ENCODE measurements at places on chromosomes 7 and 10.

DNA sequence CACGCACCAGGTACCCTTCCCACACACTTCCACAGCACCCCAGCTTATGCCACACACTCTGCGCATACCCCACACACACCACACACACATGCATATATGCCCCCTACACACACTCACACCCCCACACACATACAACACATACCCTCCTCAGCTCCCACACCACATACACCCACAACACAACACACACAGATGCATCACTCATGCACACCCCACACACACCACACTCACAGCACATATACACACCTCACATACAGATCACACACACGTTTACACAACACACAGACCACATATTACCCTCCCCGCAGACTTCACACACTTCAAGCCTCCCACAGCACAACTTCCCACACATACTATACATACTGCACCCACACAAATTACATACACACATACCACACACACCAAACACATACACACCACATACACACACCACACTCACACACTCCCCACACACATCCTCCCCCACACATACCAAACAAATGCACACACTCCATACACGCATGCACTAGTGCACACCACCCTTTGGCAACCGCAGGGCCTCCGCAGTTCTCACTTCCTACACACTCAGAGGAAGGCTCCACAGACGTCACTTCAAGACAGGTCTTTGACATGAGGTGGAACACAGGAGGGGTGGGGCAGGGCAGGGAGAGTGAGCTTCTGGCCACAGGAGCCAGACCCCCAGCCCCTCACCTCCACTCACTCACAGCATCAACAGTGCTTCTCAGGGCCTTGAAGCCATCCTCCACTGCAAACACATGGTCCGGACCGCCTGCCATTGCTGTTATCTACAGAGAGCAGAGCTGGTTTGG, 18.5 kb upstream of the ANTXRL start:
- H3K27ac ChIP-seq, result no peak overlapping the region
- H3K4me1 ChIP-seq, result no peaks in the 10 kb centered on the region
- no peak overlapping the region for H3K4me3 ChIP-seq
- no peak for DNase-seq
- no peaks in the 10 kb centered on the region for H3K27me3 ChIP-seq

DNA sequence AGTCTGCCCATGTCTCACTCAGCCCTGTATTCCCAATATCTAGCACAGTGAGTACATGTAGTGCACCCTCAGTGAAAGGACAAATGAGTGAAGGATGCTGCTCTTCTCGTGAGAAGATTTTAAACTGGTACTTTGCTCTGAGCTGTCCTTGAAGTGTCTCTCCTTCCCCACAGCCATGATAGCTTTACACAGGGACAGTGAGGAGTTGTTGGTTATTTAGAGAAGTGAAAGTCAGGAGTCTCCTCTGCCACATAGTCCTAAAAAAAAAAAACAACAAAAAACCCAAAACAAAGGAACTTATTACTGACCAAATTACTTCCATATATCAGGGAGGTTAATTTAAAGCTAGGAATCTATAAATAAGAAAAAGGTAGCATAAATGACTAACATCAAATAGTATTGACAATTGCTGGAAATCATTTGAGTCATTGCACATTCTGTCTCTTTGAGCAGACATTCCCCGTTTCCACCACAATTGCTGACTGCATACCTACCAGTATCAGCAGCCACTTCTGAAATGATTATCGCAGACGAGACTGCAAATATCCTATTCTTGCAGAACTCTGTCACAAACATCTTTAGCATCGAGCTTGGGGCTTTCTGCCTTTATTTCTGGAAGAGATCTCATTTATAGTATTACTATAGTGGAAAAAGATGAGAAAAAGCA, 202.1 kb downstream of the PTEN start:
- no peaks in the 10 kb centered on the region for H3K36me3 ChIP-seq
- H3K4me3 ChIP-seq, result no peak overlapping the region
- no peak for DNase-seq
- no peaks in the 10 kb centered on the region for H3K4me1 ChIP-seq
- no peaks in the 10 kb centered on the region for H3K27me3 ChIP-seq
- H3K27ac ChIP-seq, result no peak overlapping the region

DNA sequence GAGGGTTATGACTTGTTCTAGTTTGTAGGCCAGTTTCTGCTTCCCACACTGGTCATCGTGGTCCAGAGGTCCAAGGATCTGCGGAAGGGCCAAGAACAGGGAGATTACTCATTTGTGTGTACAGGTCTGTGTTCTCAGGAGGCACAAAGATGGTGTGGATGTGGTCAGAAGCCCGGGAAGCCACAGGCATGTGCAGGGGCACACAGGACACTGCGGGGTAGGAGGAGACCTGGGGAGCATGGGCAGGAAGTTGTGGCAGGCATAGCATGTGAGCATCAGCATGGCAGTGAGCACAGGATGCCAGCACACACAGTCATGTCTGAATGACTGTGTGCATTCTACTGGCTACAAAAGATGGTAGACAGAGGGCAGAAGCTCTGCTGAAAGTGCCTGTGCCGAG, 445.8 kb downstream of the PLXNA4 start:
- no peaks in the 10 kb centered on the region for H3K36me3 ChIP-seq
- no peak overlapping the region for H3K4me3 ChIP-seq
- no peaks in the 10 kb centered on the region for H3K27me3 ChIP-seq
- DNase-seq, result no peak
- no peak overlapping the region for H3K27ac ChIP-seq
- H3K4me1 ChIP-seq, result peaks cover 12% of the 10 kb centered on the region

DNA sequence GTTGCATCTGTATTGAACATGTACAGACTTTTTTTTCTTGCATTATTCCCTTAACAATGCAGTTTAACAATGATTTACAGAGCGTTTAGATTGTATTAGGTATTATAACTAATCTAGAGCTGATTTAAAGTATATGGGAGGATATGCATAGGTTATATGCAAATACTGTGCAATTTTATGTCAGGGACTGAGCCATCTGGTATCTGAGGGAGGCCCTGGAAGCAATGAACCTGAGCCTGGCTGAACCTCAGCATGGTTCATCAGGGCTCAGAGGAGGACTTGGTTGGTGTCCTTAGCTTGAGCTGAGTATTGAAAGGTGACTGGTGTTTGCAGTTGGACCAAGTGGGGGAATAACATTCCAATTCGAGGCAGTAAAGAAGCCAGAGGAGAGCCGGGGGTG, 4.8 kb downstream of the ADCK2 start:
- H3K27me3 ChIP-seq, result no peaks in the 10 kb centered on the region
- H3K4me1 ChIP-seq, result peaks cover 13% of the 10 kb centered on the region
- no peak overlapping the region for H3K27ac ChIP-seq
- H3K4me3 ChIP-seq, result no peak overlapping the region
- no peak for DNase-seq
- peaks cover 3% of the 10 kb centered on the region for H3K36me3 ChIP-seq

DNA sequence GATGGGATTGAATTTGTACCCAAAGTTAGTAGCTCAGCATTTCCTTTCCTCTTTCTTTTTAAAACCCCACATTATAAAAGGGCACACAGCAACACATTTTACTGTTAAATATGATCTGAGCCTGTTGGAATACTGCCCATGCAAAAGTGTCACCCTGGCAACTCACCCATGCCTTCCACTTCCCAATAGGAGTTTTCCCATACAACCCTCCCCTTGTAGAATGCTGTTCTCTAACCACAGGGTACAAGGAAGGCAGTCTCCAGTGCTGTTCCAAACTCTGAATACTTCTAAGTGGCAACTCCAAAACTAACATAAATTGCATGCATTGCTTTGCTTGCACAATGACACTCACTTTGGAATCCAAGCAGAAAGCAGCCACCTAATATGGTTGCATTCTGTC, 60.8 kb downstream of the NRCAM start:
- no peak overlapping the region for H3K27ac ChIP-seq
- no peaks in the 10 kb centered on the region for H3K4me1 ChIP-seq
- H3K36me3 ChIP-seq, result no peaks in the 10 kb centered on the region
- no peaks in the 10 kb centered on the region for H3K27me3 ChIP-seq
- DNase-seq, result no peak

DNA sequence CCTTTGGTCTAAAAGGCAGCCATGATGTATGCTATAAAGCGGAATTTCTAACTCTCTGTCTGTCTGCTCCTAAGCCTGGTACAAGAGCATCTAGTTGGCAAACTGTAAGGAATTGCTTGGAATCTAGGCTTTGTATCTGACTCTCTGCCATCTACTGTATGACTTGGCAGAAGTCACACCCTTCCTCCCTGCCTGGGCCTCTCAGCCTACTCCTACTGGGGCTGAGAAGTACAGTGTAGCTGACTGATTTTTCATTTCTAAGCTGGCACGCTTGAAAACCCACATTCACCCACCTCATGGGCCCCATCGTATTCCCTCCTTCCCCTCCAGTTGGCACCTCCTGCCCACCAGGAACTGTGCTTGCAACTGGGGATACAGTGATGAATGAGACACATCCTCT, 435.2 kb downstream of the PLXNA4 start:
- no peaks in the 10 kb centered on the region for H3K27me3 ChIP-seq
- no peak for DNase-seq
- no peak overlapping the region for H3K27ac ChIP-seq
- H3K36me3 ChIP-seq, result no peaks in the 10 kb centered on the region
- no peak overlapping the region for H3K4me3 ChIP-seq

DNA sequence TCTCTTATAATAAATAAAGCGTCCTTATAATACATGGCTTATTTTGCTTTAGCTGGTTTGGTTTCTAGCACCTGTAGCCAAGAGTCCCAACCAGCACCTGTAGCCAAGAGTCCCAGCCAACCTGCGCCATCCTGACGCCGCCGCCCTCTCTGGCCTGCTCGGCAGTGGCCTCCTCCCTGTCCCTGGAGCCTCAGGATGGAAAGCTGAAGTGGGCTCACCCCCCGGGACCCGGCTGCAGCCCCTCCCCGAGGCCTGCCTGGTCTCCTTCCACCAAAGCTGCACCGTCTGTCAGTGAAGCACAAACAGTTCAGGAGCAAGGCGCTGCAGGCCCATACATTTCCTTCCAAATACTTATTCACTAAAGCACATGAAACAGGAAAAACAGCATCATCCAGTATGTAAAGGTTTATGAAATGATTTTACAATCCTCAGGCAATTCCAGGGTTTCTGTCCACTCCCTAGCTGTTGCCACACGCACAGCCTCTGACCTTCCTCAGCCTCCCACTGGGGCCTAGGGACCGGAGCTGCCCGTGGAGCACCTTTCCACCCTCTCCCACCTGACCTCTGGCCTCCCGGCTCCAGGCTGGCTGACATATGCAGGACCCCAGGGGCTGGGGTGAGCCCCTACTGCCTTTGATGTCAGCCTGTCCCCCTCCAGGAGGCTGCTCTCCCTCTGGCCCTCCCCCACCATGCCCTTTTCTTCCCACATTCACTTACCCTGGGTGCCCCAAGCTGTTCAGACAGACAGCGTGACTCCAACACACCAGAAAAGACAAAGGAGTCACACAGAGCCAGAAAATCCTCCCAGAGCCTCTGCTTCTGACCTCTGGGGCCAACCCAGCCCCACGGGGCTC, 149.6 kb upstream of the PPP2R2D start:
- no peak for DNase-seq
- H3K36me3 ChIP-seq, result no peaks in the 10 kb centered on the region
- H3K4me3 ChIP-seq, result no peak overlapping the region
- H3K27me3 ChIP-seq, result no peaks in the 10 kb centered on the region

DNA sequence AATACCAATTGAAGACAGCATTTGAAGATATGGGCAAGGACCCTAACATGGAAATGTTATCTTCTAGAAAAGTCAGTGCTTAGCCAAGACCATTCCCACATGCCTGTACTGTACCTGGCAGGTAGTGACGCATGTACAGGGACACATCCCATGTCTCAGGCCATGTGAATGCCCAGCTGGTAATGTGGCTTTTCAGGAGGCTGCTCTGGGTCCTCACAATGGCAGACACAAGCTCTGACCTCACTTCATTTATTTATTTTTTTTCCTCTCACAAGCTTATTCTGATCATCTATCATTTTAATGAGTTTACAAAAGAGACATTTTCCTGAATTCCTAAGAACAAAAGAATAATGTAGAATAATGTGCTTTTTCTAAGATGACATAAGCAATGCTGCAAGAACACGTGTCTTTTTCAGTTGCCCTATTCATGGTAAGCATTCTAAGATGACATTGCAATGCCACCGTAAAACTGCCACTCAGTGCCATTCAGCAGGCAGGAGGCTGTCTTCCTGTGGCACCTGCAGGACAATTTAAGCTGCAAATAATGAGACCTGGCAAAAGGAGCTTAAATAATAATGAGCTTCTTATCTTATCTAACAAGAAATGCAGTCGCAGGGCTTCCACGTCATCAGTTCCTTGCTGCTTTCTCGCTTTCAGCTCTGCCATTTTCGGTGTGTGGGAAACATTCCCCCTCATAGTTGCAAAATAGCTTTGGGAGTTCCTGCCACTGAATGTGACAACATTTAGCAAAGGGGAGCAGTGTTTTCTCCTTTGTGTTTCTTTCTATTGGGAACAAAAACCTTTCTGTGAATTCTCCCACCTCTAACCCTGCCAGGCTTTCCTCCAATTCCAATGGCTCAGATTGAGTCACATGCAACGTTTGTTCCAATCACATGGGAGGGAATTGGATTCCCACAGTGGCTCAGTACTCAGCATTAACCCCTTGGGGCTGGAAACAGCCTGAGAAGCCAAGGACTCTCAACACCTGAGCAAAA, 113.0 kb downstream of the SEC23IP start:
- H3K36me3 ChIP-seq, result no peaks in the 10 kb centered on the region
- H3K4me1 ChIP-seq, result no peaks in the 10 kb centered on the region
- H3K4me3 ChIP-seq, result no peak overlapping the region

DNA sequence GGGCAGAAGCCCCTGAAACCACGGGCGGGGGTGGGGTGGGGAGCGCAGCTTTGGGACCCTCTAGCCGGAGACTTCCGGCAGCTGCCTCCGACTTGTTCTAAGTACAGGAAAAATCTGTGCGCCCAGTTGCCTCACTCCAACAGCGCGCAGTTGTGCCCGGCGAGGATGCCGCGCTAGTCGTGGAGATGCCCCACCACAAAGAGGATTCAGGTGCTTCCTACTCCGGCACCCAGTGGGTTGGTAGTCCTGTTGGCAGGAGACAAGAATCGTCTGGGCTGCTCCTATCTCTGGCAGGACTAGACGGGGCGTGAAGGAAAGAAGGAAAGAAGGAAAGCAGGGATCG, 465 bp upstream of the NPY start:
- no peak overlapping the region for H3K4me3 ChIP-seq
- H3K27ac ChIP-seq, result no peak overlapping the region
- no peak for DNase-seq
- peaks cover 59% of the 10 kb centered on the region for H3K27me3 ChIP-seq
- no peaks in the 10 kb centered on the region for H3K4me1 ChIP-seq

GRCh38 chr7:157607218-157607617, 270.4 kb downstream of the DNAJB6 start:
- no peaks in the 10 kb centered on the region for H3K36me3 ChIP-seq
- no peaks in the 10 kb centered on the region for H3K4me1 ChIP-seq
- H3K4me3 ChIP-seq, result no peak overlapping the region
- no peaks in the 10 kb centered on the region for H3K27me3 ChIP-seq
- no peak overlapping the region for H3K27ac ChIP-seq

Measured in keratinocyte (primary cell).